ENCODE measurements at places on chromosomes 5 and 9.

DNA sequence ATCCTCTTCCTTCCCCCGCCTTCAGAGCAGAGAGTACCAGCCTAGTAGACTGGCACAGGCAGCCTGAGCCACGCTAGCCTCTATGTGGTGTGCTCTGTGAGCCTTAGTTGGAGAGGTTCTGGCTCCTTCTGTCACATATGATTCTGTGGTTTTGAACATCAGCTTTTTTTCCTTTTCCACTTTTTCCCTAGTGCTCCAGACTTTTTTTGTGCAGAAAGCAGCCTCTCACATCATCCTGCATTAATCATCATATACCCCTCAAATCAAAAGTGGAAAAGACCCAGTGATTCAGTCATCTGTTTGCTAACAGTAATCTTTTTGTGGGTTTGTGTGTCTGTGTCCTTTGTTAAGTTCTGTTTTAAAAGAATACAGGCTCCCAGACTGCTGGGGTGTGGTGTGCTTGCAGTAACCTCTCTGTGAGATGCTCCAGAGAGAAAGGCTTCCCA lies 663.9 kb upstream of the RGMB start:
- no peak for DNase-seq

GRCh38 chr5:9058666-9059065 lies 487.2 kb downstream of the SEMA5A start:
- DNase-seq = no peak

- no peak for DNase-seq
Observed at GRCh38 chr5:56359809-56360685, 126.9 kb upstream of the ANKRD55 start.

DNA sequence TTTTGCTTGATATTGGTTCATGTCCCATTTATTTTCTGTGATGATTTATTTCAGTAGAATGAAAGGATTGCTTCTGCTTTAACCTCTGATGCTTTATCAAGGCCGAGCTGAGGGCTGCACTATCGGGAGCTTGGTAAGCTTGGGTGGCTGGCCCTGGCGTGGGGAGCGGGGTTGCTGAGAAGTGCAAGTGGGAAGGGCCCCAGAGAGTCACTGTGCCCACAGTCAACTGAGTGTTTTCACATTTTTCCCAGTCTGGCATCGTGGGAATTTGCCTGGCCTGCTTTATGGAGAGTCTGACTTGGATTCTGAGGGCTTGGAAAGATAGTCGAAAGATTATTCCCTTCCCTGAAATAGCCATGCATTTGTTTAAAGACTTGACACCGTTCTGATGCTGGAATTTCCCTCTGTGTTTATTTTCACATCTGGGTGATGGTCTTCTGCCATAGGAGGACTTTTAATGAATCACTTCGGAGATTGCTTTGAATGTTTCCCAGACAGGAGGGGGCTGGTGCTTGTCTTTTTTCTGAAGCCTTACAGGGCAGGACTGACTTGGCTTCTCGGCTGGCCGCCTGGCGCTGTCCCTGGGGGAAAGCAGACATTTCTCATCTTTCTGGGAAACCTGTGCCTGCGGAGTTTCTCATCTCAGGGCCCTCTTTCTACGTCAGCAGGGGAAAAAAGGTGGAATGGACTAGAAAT lies 139.0 kb downstream of the BOD1 start:
- DNase-seq = no peak

DNA sequence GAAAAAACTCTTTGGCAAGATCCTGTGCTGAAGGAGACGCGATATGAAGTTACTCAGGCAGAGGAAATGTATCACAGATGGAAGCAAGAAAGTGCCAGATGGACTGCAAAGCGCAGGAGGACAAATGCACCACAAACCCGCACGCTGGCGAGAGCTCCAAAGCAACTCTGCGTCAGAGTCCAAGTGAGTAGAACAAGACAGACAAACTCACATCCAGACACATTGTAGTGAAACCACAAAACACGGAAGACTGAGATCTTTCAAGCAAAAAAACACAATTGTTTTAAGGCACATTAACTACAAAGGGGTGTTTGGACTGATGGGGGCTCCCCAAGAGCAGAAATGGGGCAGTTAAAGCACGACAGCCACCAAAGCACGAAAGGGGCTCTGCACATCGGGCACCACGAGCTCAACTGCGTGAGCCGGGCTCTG lies 39.2 kb upstream of the NKD2 start:
- peak; percentile 70 for DNase-seq

GRCh38 chr5:23013395-23013998 lies 160.4 kb upstream of the CDH12 start:
- DNase-seq = no peak

GRCh38 chr9:36764364-36765076 lies 191.8 kb downstream of the MELK start:
- DNase-seq = no peak

- DNase-seq = no peak
Observed at GRCh38 chr9:125479846-125480615, 218.4 kb downstream of the GAPVD1 start.

- DNase-seq = no peak
Observed at GRCh38 chr5:168802337-168802736, 223.2 kb upstream of the PANK3 start.

- no peak for DNase-seq
Observed at GRCh38 chr9:129750013-129750638, 2.7 kb downstream of the PTGES start.

- no peak for DNase-seq
Observed at GRCh38 chr9:119221276-119221675, 148.0 kb downstream of the BRINP1 start.

DNA sequence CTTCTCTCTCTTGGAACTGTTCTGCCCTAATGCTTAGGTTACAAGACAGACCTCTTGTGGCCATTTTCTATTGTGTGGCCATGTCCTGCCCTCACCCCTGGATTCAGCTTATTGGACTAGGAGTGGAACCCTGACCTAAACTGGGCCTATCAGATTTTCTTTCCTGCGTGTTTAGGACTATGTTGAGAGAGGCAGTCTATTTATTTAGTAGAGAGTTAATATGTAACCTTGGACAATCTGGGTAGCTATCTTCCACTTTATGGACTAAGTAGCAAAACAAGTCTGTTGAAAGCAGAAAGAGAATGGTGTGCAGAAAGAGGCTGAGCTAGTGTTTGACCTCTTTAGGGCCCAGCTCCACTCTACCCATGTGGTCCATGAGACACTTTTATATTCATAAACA lies 82.6 kb upstream of the SMIM32 start:
- DNase-seq = no peak

GRCh38 chr9:135990468-135991429 lies 29.6 kb upstream of the UBAC1 start:
- no peak for DNase-seq

- no peak for DNase-seq
Observed at GRCh38 chr9:14096258-14096922, 217.6 kb downstream of the NFIB start.

All from left ventricle myocardium superior (tissue), 1 donor.